ENCODE measurements at places on chromosomes 3 and 15.

DNA sequence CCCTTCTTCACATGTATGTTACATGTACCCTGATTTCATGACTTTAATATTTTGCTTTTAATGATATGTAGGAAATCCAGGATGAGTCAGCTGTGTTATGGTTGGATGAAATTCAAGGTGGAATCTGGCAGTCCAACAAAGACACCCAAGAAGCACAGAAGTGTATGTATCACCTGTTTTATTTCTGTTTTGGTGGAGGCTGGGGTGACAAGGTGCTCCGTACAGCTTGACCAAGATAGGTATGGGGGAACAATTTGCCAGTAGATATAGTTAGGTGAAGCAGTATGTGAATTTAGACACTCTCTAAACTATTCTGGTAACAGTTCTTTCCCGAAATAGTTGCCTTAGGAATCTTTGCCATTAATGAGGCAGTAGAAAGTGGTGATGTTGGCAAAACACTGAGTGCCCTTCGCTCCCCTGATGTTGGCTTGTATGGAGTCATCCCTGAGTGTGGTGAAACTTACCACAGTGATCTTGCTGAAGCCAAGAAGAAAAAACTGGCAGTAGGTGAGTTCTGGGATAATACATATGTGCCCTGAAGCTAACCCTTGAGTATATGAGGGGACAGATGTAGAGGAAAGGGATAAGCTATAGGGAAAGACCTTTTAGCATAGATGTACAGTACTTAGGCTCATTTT, 63.7 kb upstream of the CRTC3 start:
- no peak for DNase-seq

DNA sequence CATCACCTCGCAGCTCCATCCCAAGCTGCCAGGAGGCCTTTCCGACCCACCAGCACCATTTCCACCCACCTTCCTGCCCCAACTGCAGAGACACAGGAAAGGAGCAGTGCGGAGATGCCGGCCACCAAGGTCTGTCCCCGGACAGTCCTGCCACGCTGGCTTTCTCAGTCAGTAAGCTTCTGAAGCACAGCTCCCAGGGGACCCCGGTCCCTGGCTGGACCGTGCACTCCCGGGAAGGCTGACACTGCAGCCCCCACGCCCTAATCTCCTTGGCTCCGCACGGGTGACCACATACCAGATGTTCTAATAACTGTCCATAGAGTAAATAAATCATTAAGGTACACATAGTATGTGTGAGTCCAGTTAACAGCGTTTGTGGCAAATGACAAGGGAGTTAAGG, 73.5 kb downstream of the VGLL4 start:
- no peak for DNase-seq

DNA sequence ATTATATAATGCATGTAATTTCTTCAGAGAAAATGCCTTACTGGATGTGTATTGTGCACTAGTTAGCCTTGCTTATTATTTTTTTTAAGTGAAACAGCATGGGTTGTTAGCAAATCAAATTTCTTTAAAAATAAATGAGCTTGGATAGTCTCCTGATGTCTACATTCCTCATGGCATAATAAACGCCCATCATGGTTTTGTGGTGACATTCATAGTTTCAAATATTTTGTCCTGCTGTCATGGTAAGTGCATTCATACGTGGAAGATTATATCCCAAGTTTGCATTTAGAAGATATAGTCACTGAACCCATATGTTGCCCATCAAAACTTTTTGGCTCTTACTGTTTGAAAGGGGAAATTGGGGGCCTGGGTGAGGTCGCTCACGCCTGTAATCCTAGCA, 130.7 kb downstream of the ALCAM start:
- DNase-seq: no peak

DNA sequence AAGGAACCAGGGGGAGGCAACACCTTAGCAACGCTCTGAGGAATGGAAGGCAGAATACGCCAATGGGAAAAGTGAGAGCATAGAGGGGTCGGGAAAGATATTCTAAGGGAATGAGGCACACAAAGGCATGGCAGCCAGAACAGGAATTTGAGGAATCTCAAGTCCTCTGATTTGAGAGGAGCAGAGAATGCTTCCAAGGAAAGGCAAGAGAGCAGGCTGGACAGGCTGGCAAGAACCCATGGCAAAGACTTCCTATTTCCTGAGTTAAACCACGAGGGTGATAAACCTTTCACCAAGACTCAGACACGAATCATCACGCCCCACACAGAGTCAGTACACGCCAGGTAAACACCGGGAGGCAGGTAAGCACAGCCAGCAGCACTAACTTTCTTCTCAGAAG, 109.8 kb downstream of the IGF2BP2 start:
- DNase-seq: no peak

DNA sequence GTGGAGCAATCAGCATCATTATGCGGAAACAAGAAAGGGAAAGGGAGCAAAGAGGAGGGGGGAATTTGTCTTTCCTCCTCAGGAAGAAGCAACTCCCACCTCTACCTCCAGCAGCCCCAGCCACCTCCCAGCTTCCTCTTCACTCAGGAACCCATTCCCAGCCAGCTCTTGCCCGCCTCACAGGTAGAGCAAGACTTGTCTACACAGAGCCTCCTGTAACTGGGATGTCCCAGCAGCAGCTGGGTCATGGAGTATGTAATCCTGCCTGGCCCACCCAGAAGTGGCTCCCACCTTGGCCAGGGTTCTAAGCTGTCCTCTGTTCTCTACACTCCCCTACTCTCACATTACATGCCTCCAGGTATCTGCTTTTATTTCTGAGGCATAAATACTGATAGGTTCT, 14.0 kb downstream of the IGDCC3 start:
- no peak for DNase-seq

GRCh38 chr3:8581806-8582445, 62.7 kb downstream of the SSUH2 start:
- DNase-seq: no peak

DNA sequence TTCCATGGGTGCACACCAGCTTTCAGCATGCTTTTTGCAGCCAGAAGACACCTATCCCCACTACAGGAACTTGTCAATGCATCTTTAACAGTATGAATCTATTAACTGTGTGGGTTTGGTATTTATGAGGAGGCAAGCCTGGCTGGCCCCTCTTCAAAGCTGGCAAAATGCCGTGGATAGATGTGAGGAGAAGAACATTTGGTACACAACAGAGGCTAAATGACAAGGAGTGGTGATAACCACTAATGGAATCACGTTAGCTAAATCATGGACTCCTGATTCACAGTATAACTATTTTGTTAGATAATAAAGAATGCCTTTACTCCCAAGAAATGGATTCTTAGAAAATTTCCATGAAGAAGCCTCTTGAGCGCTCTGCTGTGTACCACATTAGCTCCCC, 187.2 kb downstream of the CLSTN2 start:
- no peak for DNase-seq

DNA sequence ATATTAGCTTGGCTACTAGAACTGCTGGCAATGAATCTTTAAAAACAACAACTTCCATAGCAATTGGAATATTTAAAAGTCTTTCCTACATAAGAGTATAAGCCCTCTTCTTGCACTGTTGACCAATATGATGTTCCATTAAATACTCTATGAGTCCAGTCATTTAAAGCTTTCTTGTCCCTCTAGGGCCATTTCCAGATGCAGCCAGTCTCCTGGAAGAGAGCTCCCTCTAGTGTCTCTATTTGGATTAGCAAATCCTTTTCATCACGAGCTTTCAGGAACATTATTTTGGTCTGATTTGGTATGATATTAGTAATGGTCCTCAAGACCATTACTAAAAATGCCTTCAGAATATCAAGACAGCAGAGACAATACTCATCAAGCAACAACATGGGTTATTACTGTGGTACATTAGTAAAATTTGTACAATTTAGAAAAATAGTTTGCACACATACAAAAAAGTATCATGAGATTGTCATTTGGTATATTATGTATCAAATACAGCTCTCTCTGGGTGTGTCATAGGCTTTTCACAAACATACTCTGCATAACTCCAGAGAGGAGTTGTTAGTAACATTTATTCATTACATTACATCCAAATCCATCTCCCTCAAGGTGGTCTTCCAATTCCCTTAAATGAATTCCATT, 101.3 kb downstream of the DPH6 start:
- no peak for DNase-seq

DNA sequence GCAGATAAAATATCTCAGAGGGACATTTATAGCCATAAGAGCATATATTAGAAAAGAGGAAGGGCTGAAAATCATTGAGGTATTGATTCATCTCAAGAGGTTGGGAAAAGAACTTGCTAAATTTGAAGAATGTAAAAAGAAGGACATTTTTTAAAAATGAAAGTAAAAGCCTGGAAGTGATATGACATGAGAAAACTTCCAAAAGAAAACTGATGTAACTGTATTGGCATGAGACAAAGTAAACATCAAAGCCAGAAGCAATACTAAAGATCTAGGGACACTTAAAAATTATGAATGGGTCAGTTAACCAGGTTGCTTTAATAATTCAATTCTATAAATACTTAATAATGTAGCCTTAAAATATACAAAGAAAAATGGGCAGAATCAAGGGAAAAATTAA, 31.9 kb downstream of the CEP63 start:
- DNase-seq: no peak

DNA sequence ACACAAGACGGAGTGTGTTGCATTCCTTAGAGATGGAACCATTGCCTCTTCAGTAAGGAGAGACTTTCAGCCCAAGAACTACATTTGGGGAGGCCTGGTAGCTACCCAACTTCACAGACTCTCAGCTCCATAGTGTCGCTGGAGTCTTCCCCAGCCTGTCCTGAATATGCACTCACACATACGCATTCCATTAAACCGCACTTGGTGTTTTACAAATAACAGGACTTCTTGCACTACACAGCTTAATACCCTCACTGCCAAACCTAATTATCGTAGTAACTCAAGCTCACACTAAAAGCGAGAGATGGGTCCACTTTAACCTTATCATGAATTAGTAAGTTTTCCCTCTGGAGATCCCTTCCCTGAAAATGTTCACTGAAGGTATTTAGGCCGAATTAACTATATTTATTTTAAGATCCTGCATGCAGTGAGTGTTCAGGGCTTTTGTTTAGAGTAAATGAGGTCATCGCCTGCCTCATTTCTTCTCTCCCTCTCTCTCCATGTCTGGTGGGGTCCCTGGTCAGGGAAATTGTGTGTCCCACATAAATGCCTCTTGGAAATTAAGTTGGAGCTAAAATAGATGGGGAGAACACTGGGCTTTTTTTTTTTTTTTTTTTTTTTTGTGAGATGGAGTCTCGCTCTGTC, 171.9 kb downstream of the FAM43A start:
- DNase-seq: no peak

- no peak for DNase-seq
Measured at GRCh38 chr15:92984161-92984560, 84.0 kb downstream of the CHD2 start.

- no peak for DNase-seq
Measured at GRCh38 chr3:28947751-28948150, 333.1 kb upstream of the RBMS3 start.

GRCh38 chr3:132661101-132661500, 972 bp downstream of the UBA5 start:
- no peak for DNase-seq

- no peak for DNase-seq
Measured at GRCh38 chr15:82058026-82058425, 12.2 kb upstream of the MEX3B start.

DNA sequence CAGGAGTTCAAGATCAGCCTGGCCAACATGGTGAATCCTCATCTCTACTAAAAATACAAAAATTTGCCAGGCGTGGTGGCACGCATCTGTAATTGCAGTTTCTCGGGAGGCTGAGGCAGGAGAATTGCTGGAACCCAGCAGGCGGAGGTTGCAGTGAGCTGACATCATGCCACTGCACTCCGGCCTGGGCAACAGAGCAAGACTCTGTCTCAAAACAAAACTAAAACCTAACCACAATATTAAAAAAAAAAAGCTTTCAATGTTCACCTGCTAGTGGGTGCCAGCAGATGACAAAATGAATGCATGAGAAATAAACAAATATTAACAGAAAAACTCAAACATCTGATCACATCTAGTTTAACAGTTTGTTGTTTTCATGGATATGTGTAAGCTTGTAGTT, 9.0 kb downstream of the SLC24A1 start:
- DNase-seq: no peak

GRCh38 chr3:146177072-146177471, 16.1 kb upstream of the PLOD2 start:
- no peak for DNase-seq

GRCh38 chr3:123325766-123326256, 123.1 kb downstream of the ADCY5 start:
- DNase-seq: no peak

GRCh38 chr15:63016234-63016633, 26.3 kb upstream of the TPM1 start:
- DNase-seq: no peak

- no peak for DNase-seq
Measured at GRCh38 chr3:168574455-168575158, 478.9 kb upstream of the GOLIM4 start.

DNA sequence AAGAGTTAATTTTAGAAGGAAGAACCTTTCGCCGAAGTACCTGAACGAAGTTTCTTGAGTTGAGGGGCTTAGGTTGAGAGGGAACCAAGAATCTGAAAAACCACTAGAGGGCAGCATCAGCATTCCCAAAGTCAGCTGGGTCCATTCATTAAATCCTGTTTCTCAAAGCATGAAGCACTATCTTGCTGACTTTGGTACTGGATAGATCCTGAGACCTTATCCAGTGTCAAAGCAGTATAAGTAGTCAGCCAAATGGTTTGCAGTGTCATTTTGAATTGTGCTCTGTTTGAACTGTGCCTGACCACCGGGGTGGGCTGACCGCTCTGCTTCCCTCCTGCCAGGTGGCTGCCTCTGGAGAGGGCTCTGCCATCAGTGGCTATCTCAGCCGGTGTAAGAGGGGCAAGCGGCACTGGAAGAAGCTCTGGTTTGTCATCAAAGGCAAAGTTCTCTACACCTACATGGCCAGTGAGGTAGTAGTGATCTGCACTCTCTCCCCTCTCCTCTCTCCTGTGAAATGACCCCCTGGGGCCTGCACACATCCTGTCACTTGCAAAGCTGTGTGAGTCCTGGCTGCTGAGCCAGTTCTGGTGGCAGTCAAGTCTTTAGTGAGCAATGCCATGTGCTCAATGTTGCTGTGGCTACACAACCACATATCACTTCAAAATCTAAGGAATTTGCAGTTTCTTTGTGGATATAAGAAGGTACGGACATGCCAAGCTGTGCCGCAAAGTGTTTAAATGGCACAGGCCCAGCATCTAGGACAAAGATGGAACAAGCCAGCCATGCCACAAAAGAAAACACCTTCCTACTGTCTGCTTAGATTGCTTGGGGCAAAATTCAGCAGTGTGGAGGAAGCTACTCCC, 21.4 kb upstream of the NR2C2 start:
- no peak for DNase-seq

Data from NCI-H187 treated with DMSO at 0.1 percent for 48 hours (cell line).